Kidney (tissue), 22 donors: ENCODE measurements at places on chromosomes 16 and 17. TPM values are rescaled to one million over a fixed set of nuclear protein-coding genes. Genes with fewer than 3 reads are reported as not detected.
A peak's percentile ranks its signal among the peaks of the same experiment; 100 is the strongest.

The SEZ6L2 gene
- 32.4 TPM for total RNA-seq

The ABCA8 gene
- total RNA-seq = 9.4 TPM

DNA sequence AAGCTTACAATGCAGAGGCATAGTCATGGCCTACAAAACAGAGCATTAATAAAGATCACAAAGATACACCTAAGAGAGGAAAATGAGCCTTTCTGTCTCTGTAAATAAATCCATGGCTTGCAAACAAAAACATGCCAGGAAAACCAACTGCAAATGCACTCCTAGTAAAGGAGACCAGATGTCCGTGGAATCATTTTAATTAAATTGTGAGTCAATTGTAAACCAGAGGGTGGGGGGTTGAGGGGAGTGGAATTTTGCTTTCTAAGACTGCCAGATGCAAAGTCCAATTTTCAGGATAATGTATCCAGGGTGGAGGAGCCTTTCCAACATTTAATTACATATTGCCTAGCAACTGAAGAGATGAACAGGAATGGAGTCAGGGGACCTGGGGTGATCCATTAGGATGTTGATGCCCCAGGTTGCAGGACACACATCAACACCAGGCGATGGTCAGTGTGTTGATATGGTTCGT, 390.3 kb upstream of the CCL2 start:
- H3K4me3 ChIP-seq = no peak overlapping the region
- H3K36me3 ChIP-seq = no peaks in the 10 kb centered on the region
- H3K27me3 ChIP-seq = no peaks in the 10 kb centered on the region
- no peaks in the 10 kb centered on the region for H3K4me1 ChIP-seq
- H3K27ac ChIP-seq = no peak overlapping the region
- DNase-seq = no peak

The SKAP1 gene
- total RNA-seq = 34.8 TPM

GRCh38 chr16:55003916-55004315, 73.3 kb downstream of the IRX5 start:
- no peak overlapping the region for H3K4me3 ChIP-seq
- H3K36me3 ChIP-seq = no peaks in the 10 kb centered on the region
- H3K27ac ChIP-seq = no peak overlapping the region
- DNase-seq = no peak
- no peaks in the 10 kb centered on the region for H3K27me3 ChIP-seq

The RRAD gene
- total RNA-seq = 90.9 TPM

DNA sequence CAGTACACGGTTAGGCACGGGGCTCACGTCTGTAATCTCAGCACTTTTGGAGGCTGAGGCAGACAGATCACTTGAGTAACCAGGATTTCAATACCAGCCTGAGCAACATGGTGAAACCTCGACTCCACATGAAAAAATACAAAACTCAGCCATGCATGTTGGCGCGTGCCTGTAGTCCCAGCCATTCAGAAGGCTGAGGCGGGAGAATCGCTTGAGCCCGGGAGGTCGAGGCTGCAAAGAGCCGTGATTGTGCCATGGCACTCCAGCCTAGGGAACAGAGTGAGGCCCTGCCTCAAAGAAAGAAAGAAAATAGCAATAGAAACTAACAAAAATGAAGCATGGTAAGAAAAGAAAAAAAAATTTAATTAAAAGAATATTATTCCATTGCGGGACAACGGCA, 128.0 kb upstream of the CHMP6 start:
- H3K27me3 ChIP-seq = no peaks in the 10 kb centered on the region
- no peaks in the 10 kb centered on the region for H3K36me3 ChIP-seq
- no peak overlapping the region for H3K27ac ChIP-seq
- no peak for DNase-seq
- no peaks in the 10 kb centered on the region for H3K4me1 ChIP-seq
- H3K4me3 ChIP-seq = no peak overlapping the region

The ABCA3 gene
- total RNA-seq = 35.5 TPM

GRCh38 chr16:4383591-4384444, 12.2 kb downstream of the VASN start:
- peaks cover 45% of the 10 kb centered on the region for H3K4me1 ChIP-seq
- no peak overlapping the region for H3K27ac ChIP-seq
- H3K4me3 ChIP-seq = no peak overlapping the region

DNA sequence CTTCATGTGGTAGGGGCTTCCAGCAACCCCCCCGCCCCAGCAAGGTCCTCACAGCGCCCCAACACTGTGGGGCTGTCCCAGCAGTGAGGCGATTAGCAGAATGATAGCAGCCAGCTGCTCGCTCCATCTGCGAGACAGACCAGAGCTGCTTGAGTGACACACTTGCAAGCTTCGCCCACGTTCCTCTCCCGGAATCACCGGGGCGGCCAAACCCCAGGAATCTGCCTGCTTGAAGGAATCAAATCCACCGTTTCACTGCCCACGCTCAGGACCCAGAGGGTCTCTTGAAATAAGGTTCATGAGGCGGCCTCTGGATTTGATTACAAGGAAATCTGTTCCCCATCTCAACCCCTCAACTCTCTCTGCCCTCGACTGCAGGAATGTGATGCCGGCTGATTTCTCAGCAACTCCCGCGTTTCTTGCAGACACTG, 356.0 kb downstream of the C16orf95 start:
- no peak overlapping the region for H3K4me3 ChIP-seq
- DNase-seq = peak; percentile 81
- peaks cover 12% of the 10 kb centered on the region for H3K4me1 ChIP-seq
- H3K27ac ChIP-seq = no peak overlapping the region

DNA sequence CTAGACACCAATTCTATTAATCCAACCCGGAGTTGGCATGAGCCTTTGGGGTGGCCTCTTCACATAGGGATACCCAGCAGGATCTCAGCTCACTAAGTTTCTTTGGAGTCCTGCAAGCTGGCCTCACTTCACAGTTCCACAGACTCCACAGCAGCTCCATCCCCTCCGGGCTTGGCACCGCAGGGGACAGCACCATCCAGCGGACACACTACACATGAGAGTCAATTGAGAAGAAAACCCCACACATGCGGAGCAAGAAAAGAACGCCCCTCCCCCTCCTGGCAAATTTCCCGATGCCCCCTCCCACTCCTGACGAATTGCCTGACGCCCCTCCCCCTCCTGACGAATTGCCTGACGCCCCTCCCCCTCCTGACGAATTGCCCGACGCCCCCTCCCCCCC, 31.1 kb downstream of the KLHDC4 start:
- H3K36me3 ChIP-seq = peaks cover 3% of the 10 kb centered on the region
- no peaks in the 10 kb centered on the region for H3K4me1 ChIP-seq
- no peaks in the 10 kb centered on the region for H3K27me3 ChIP-seq
- DNase-seq = no peak

DNA sequence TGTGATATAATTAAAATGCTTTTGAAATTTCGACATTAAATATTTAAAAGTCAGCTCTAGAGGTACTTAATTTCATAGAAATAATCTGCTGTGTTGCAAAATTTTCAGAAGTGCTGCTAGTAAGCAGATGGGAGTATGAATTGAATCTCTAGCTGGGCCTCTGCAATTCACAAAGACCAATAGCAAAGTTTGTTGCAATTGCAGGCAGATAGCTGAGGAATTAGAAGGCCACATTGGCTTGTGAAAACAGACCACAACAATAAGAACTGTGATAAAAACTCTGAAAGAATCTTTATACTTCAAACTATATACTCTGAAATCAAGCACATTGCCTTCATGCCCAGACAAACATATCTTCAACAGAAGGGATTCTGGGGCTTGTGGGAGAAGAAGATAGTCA, 636.3 kb upstream of the SOX9 start:
- no peak overlapping the region for H3K4me3 ChIP-seq
- H3K27me3 ChIP-seq = no peaks in the 10 kb centered on the region
- H3K4me1 ChIP-seq = no peaks in the 10 kb centered on the region

DNA sequence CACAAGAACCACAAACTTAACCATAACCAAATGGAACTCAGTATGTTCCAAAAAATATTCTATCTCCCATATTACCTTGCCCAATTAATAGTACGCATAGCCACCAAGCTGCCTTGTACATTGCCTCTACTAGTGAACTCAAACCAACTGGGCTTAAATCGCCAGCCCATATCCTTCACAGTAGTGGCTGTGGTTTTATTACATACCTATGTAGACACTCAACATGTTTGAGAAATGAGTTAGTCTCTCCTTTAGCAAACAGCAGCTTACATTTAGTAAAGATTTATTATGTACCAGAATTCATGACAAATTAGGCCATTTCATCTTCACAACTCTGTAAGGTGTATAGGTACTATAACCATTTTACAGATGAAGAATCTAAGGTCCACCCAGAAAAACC, 41.4 kb downstream of the GRB2 start:
- no peak overlapping the region for H3K4me3 ChIP-seq
- no peak overlapping the region for H3K27ac ChIP-seq
- no peak for DNase-seq
- H3K4me1 ChIP-seq = peaks cover 8% of the 10 kb centered on the region
- no peaks in the 10 kb centered on the region for H3K27me3 ChIP-seq

DNA sequence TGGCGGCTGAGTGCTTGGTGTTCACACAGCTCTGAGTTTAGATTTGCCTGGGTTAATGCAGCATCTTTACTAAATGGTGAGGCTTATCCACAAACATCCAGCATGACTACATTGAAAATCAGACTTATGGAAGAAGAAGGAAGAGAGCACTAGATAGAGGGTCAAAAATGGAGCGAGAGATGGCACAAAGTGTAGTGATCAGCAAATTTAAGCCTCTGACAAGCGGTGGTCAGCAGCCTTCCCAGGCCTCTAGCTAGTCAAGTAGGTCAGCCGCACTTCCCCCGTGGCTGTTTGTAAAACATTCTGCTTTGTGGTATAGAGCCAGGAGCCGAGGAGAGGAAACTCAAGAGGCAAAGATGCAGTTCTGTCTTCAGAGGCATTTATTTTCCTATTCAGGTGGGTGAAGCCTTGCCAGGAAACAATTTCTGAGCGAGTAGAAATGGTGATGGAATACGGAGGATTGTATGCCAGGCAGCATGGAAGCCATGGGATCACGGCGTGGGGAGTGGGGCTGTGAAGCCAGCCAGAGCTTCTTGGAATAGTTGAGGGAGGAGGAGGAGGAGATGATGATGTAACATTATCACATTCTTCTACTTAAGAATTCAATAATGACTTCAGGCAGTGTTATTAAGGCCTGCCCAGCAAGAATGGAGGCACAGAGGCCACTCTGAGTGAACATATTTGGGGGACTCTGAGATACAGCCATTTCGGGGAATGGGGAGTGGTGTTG, 118.9 kb downstream of the MSI2 start:
- H3K4me1 ChIP-seq = peaks cover 18% of the 10 kb centered on the region
- H3K4me3 ChIP-seq = no peak overlapping the region
- no peaks in the 10 kb centered on the region for H3K27me3 ChIP-seq
- DNase-seq = no peak
- H3K36me3 ChIP-seq = no peaks in the 10 kb centered on the region

- H3K36me3 ChIP-seq = no peaks in the 10 kb centered on the region
- no peak overlapping the region for H3K27ac ChIP-seq
- no peaks in the 10 kb centered on the region for H3K4me1 ChIP-seq
- H3K4me3 ChIP-seq = no peak overlapping the region
- peak; percentile 84 for DNase-seq
Observed at GRCh38 chr16:9365370-9365728, 273.9 kb downstream of the HAPSTR1 start.

The KRTAP4-5 gene
- total RNA-seq = not detected

DNA sequence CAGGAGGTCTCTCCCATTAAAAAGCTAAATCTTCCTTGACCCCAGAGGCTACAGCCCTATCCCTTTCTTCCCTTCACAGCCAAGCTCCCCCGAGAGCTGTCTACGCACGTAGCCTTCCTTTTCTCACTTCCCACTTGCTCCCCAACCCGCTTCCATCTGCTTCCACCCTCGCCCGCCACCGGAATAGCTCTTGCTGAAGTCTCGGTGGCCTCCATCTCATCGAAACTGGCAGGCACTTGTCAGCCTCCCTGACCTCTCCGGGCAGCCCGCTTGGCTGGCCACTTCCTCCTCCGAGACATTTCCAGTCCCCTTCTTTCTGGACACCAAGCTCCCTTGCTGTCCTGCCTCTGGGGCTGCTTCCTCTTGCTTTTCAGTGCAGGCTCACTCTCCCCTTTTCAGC, 10.7 kb upstream of the EPOP start:
- no peak for DNase-seq
- H3K36me3 ChIP-seq = no peaks in the 10 kb centered on the region
- H3K27me3 ChIP-seq = no peaks in the 10 kb centered on the region
- no peak overlapping the region for H3K27ac ChIP-seq
- no peaks in the 10 kb centered on the region for H3K4me1 ChIP-seq

The PRRT2 gene
- 1.9 TPM for total RNA-seq

The FOXF1 gene
- total RNA-seq = 0.57 TPM

The JPT2 gene
- 89.3 TPM for total RNA-seq

The KRT36 gene
- not detected for total RNA-seq

- H3K36me3 ChIP-seq = no peaks in the 10 kb centered on the region
- peaks cover 80% of the 10 kb centered on the region for H3K27me3 ChIP-seq
- DNase-seq = peak; percentile 27
- H3K4me3 ChIP-seq = peak within 1 kb of the TSS; percentile 36
- H3K4me1 ChIP-seq = no peaks in the 10 kb centered on the region
- no peak within 1 kb of the TSS for H3K27ac ChIP-seq
Observed at GRCh38 chr17:49969134-49969759, at the start of gene DLX4. Gene DLX4, plus strand, starts transcription at chr17:49969190. Its CDS starts 279 bp downstream, at chr17:49969469.

DNA sequence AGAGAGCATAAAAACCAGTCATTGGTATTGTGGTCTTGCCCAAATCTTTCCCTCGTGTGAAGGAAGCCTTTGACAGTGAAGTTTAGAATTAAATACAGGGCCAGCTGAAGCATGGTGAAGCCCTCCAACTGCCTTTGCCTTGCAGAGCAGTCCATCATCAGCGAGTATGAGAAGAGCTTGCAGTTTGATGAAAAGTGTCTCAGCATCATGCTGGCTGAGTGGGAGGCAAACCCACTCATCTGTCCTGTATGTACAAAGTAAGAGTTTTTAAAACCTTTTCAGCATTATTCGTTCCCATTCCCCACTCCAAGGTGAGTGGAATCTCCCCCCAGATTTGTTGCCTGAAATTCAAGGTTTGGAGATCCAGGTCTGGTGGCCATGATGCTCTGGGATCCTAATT, 5.8 kb downstream of the RPAIN start:
- no peak overlapping the region for H3K27ac ChIP-seq
- peaks cover 13% of the 10 kb centered on the region for H3K36me3 ChIP-seq
- H3K4me3 ChIP-seq = no peak overlapping the region
- no peak for DNase-seq
- peaks cover 2% of the 10 kb centered on the region for H3K4me1 ChIP-seq
- H3K27me3 ChIP-seq = no peaks in the 10 kb centered on the region

The CD79B gene
- total RNA-seq = 11.4 TPM

The OR1A1 gene
- total RNA-seq = not detected

- H3K27ac ChIP-seq = no peak overlapping the region
- no peak overlapping the region for H3K4me3 ChIP-seq
- no peak for DNase-seq
- H3K27me3 ChIP-seq = no peaks in the 10 kb centered on the region
- no peaks in the 10 kb centered on the region for H3K36me3 ChIP-seq
Observed at GRCh38 chr17:1116602-1117001, 63.2 kb downstream of the ABR start.

DNA sequence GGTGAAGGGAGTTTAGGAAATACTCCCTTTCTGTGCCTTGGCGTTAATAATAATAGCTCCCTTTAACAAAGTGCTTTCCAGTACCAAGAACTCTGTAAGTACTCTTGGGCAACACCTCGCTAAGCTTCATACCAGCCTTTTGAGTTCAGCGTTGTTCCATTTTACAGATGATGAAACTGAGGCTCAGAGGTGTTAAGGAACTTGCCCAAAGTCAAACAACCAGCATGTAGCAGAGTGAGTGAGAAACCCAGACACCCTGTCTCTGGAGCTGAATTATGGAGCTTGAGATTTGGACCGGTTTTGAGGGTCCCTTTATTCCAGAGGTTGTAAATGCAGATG, 607 bp downstream of the KATNIP start:
- H3K4me3 ChIP-seq = peak overlapping the region; percentile 88
- no peaks in the 10 kb centered on the region for H3K27me3 ChIP-seq
- no peaks in the 10 kb centered on the region for H3K4me1 ChIP-seq
- H3K27ac ChIP-seq = no peak overlapping the region
- DNase-seq = no peak
- H3K36me3 ChIP-seq = no peaks in the 10 kb centered on the region
